Bronchus fibroblast of lung (primary cell): ENCODE measurements at places on chromosomes 2 and 18. TPM values are rescaled to one million over a fixed set of nuclear protein-coding genes. Genes with fewer than 3 reads are reported as not detected.

USP14 gene
- 11.4 and 14.5 TPM in 2 replicates for total RNA-seq

TACR1 gene
- not detected in 2 replicates for total RNA-seq

OSR1 gene
- 19.8 and 22.9 TPM in 2 replicates for total RNA-seq

MREG gene
- total RNA-seq: 1.3 and 2.0 TPM in 2 replicates

PRSS56 gene
- total RNA-seq: not detected in 2 replicates

NAT8 gene
- not detected in 2 replicates for total RNA-seq

ST6GAL2 gene
- total RNA-seq: under 0.01 TPM in 2 replicates

TMEM17 gene
- 1.5 and 2.1 TPM in 2 replicates for total RNA-seq

ANKRD23 gene
- total RNA-seq: 0.84 and 0.89 TPM in 2 replicates

KRTCAP3 gene
- 0.15 TPM in 1 of 2 replicates, not detected in the other for total RNA-seq

MYOM1 gene
- 0.15 TPM in 1 of 2 replicates, not detected in the other for total RNA-seq
